Myocyte (in vitro differentiated cells): ENCODE measurements at places on chromosomes 5 and 9. TPM values are rescaled to one million over a fixed set of nuclear protein-coding genes. Genes with fewer than 3 reads are reported as not detected.

MYMK gene
- total RNA-seq, result 441 and 664 TPM in 2 replicates

FABP6 gene
- not detected in 2 replicates for total RNA-seq

CCNJL gene
- total RNA-seq, result 1.9 and 2.4 TPM in 2 replicates

CWC27 gene
- total RNA-seq, result 11.6 and 20.8 TPM in 2 replicates

LIX1 gene
- not detected in 2 replicates for total RNA-seq

TAF7 gene
- 97.0 and 116 TPM in 2 replicates for total RNA-seq

SUSD3 gene
- total RNA-seq, result not detected in 2 replicates

FOXI1 gene
- not detected in 2 replicates for total RNA-seq

ARID3C gene
- 0.16 TPM in 1 of 2 replicates, not detected in the other for total RNA-seq
